Umbilical cord (tissue), 2 donors: ENCODE measurements at places on chromosomes 6 and 20. TPM values are rescaled to one million over a fixed set of nuclear protein-coding genes. Genes with fewer than 3 reads are reported as not detected.

The FAM50B gene
- total RNA-seq = 3.9 TPM

The CAP2 gene
- total RNA-seq = 32.0 TPM

The ZFP57 gene
- total RNA-seq = not detected

The KIAA0408 gene
- 2.9 TPM for total RNA-seq

DNA sequence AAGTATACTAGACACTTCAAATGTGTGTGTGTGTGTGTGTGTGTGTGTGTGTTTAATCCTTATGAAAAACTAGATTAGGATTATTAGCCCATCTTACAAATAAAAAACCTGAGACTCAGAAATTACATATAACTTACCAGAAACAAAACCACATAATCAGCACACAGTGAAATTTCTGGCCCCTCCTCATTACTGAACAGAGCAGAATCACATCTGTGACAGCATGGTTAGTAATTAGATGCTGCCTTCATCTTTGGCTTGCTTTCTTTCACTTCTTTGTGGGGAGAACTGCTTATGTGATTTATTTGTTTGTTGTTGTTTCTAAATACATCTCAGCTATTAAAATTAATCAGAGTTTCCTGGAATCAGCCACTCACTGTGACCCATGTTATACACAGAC lies 267.1 kb downstream of the TENT5A start:
- no peak for DNase-seq

DNA sequence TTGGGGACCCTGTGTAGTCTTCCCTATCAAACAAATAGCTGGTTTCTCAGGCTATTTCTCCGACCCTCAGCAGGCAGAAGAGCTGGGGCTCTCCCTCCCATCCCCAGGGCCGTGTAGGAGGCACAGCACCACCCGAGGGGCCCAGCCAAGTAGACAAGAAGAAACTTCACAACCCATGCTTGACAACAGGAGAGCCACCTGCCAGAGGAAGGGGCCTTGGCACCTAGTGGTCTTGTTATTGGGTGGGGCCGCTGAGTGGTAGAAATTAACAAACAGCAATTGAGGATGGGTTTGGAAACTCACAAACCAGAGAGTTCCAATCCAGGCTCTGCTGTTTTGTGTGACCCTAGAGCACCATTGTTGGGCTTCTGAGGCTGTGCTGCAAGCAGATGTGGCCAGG lies 108.5 kb upstream of the CHD6 start:
- no peak for DNase-seq

DNA sequence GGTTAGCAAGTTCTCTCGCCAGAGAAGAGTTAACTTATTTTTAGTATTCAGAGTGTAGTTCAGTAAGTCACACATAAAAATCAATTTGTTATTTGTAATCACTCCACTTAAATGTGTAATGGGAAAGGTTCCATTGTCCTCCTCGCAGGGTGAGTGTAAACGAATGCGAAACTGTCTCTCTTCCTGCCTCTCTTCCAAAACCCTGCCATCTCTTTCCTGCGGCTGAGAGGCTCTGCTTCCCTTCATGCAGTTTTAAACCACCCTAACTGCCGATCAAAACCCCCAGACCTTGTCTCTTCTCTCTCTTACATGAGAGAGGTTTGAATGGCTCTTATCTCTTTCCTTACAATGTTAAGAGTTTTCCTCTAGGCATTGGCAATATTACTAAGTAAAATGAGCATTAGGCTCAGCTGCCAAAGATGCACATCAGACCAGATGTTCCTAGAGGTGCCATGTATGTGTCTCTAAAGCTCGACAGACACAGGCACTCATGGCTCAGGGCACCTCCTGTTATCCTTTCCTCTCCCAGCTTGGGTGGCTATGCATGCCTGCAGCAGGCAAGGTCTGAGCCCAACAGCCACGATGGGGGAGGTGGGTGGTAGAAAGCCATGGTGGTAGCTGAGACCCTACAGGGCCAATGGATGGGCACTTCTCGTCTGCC lies 91.2 kb downstream of the JARID2 start:
- DNase-seq = peak; percentile 24

DNA sequence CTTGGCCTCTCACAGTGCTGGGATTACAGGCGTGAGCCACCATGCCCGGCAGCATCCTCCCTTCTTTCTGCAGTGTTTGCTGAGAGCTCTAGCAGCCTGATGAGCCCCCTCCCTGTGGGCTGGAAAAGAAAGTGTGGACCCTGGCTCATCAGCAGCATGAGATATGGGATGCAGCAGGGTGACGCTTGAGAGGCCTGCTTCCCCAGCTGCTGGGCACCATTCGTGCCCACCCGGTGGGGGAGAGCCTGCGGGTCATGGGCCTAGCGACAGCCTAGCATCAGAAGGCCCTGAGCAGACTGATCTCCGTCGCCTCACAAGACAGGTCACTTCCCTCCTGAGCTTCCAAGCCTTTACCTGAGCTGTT lies 16.0 kb upstream of the CCDC167 start:
- DNase-seq = no peak

DNA sequence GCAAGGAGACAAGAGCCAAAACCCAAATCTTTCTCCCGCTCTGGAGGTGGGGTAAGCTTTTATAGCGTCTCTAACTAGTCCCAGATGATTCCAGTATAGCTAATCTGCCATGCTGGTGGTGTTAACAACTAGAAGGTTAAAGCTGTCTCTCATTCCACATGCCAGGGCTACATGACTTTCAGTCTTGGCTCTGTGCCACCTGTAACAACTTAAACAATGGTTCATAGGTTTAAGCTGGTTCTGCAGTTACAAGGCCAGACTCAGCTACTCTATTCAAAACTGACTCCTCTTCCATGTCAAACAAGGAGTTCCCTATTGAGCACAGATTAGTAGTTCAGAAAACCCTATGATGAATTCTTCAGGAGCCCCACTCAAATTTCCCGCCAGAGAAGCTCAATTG lies 128.9 kb downstream of the ELOVL4 start:
- no peak for DNase-seq

- DNase-seq = no peak
Measured at GRCh38 chr6:170420791-170421776, 114.5 kb downstream of the FAM120B start.
